Choroid plexus epithelial cell (primary cell): ENCODE measurements at places on chromosomes 6 and 20.

DNA sequence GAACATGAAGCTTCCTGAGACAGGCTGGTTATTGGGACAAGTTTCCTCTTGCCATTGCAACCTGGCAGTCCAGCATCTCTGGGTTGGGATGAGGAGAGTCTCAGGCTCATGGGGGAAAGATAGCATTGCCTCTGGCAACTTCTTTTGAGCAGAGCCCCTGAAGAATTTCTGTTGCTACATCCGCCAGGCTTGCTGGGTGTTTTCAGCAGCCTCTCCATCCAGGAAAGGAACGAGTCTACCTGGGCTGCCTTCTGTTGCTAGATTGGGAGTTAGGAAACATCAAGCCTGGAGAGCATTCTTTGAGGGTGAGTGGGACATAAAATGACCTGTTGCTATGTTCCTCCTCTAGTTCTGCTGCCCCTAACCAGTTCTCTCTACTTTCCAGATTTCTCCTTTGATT lies 313.5 kb downstream of the RFPL4B start:
- DNase-seq: no peak

DNA sequence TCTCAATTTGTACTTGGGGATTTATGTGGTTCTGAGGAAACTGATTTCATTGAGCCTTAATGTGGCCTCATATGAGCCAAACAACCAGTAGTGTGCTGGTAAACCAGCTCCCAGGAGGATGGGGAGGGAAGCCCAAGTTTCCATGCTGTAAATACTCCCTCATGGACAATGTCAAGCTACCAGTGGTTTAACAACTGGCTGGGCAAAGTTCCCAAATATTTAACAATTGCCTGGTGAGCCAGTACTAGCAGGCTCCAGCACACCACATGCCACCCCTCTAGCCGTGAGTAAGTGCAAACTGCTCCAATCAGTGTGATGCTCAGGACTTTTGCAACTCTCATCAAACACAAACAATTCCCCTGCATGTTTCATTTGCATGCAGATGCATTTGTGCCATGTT lies 19.2 kb upstream of the CDKN1A start:
- DNase-seq: peak; percentile 78

- no peak for DNase-seq
These were observed 37.0 kb upstream of the MCUR1 start for GRCh38 chr6:13851330-13851729.

DNA sequence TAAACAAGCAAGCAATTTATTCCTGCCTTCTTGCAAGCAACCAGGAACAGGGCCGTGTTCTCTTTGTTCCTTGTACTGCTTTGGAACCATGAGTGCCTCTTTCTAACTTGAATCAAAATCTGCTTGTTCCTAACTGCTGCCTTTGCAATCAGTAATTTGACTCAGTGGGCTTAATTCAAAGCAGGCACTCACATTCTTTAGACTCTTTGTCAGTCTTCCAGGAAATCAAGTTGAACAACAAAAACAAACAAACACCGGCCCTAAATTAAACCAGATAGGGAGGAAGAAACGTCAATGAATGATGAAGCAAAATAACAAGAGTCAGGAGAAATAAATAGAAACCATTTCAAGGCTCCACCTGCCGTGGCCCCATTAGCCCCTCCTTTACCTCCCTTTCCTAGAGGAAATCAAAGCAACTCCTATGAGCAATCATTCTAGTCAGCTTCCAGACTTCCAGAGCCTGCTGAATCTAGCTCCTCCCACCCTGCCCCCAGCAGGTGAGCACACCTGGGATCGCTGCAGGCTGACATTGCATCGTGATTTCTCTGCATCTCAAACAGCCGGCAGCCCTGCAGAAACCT lies 582.2 kb upstream of the FLRT3 start:
- DNase-seq: no peak

DNA sequence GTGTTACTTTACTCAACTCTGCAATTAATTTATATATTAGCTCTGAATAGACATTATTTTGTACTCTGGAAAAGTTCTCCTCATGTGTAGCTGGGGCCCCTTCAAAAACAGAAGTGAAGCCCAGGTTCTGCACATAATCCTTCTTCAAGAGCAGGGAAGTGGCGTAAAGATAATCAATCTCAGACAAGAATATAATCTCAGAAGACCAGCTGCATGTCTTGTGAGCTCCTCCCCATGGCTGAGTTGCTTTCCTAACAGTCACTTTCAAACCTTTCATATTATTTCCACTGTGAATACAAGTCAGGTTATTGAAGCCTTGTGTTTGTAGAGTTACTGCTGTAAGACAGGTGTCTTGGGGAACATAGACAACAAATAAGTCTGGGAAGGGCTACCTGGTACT lies 691.9 kb downstream of the RFPL4B start:
- DNase-seq: peak; percentile 39

- peak; percentile 23 for DNase-seq
These were observed 902 bp downstream of the SAMHD1 start for GRCh38 chr20:36950414-36951197.

DNA sequence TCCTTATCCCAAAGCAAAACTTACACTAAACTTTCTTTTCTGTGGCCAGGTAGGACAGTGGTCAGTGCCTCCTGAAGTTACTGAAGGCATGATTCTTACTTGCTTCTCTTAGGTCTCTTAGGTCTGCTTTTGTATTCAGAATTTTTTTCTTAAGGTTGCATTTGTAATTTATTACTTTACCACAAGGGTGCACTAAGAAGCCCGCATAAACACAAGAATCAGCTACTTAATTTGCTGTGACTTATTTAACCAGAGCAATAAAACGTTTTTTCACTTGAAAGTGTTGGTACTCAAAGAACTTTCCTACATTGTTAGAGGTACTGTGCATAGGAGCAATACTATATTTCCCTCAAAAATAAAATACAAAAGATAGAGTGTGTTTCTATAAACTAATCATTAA lies 75.4 kb upstream of the LAMA2 start:
- DNase-seq: peak; percentile 81

DNA sequence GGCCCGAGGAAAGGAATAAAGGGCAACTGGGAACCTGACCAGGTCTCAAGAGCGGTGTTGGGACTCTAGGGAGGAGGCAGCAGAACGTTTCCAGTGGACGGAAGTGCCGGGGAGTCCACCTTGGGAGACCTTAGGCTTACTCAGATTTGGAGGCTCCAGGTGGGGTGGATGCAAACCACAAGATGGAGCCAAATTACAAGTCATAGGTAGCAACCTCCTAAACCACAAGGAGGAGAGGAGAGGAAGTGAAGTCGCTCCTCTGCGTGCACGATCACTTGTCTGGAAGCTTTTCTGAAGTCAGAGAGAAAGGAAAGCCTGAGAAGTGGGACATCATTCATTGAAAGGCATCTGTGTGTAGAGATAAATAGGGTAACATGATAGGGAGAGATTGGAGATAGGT lies 9.3 kb downstream of the HLA-DOA start:
- DNase-seq: peak; percentile 56
